ENCODE measurements at places on chromosomes 7 and 10. TPM values are rescaled to one million over a fixed set of nuclear protein-coding genes. Genes with fewer than 3 reads are reported as not detected.

GRCh38 chr10:123142701-123143161, 5.2 kb upstream of the HMX2 start:
- no peak for DNase-seq
- H3K4me3 ChIP-seq, result no peak overlapping the region
- H3K27me3 ChIP-seq, result peaks cover 100% of the 10 kb centered on the region
- no peak overlapping the region for H3K27ac ChIP-seq
- H3K4me1 ChIP-seq, result peaks cover 31% of the 10 kb centered on the region

Gene SEMA3D
- 1.4 TPM for total RNA-seq

- H3K27me3 ChIP-seq, result no peaks in the 10 kb centered on the region
- DNase-seq, result no peak
- H3K4me3 ChIP-seq, result no peak overlapping the region
These were observed 208.2 kb upstream of the PRPS1L1 start for GRCh38 chr7:18235819-18236218.

Gene TAC1
- total RNA-seq, result not detected

GRCh38 chr7:90920336-90920735, 324.2 kb downstream of the CDK14 start:
- no peak overlapping the region for H3K27ac ChIP-seq
- no peak for DNase-seq
- no peaks in the 10 kb centered on the region for H3K27me3 ChIP-seq
- H3K4me1 ChIP-seq, result no peaks in the 10 kb centered on the region
- H3K4me3 ChIP-seq, result no peak overlapping the region

Gene AKR1C4
- total RNA-seq, result not detected

DNA sequence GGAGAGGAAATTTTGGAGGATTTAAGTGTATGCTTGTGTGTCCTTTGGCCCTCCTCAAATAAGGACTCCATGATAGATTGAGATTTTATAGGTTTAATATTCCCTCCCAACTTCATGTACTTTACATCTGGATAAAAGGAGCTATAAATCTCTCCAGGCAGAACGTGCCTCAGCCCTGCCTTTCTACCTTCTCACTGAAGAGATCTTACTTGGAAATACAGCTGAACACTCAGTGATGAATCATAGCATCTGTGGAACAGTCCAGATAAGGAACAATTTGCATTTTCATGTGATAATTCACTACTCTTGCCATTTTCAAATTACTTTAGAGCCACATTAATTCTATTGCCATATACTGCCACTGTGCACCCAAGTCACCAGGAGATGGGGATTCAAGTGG, 364.6 kb upstream of the PODXL start:
- H3K27me3 ChIP-seq, result peaks cover 18% of the 10 kb centered on the region
- H3K4me1 ChIP-seq, result no peaks in the 10 kb centered on the region

GRCh38 chr7:43729214-43729923, at the start of gene COA1:
Gene COA1, minus strand, starts transcription at chr7:43729523. Its CDS starts 80,909 bp downstream, at chr7:43648614.
- no peaks in the 10 kb centered on the region for H3K36me3 ChIP-seq
- H3K4me3 ChIP-seq, result peak within 1 kb of the TSS; percentile 80
- H3K27me3 ChIP-seq, result no peaks in the 10 kb centered on the region
- H3K4me1 ChIP-seq, result peaks cover 14% of the 10 kb centered on the region

- no peaks in the 10 kb centered on the region for H3K27me3 ChIP-seq
- DNase-seq, result no peak
- no peak overlapping the region for H3K4me3 ChIP-seq
- no peak overlapping the region for H3K27ac ChIP-seq
- no peaks in the 10 kb centered on the region for H3K36me3 ChIP-seq
These were observed 249.3 kb downstream of the REEP3 start for GRCh38 chr10:63770523-63770922.

Gene CALHM3
- total RNA-seq, result not detected

Gene RHOBTB1
- 10.2 TPM for total RNA-seq

Gene GIMAP8
- total RNA-seq, result 13.8 TPM

Gene ODAD2
- total RNA-seq, result 0.57 TPM

DNA sequence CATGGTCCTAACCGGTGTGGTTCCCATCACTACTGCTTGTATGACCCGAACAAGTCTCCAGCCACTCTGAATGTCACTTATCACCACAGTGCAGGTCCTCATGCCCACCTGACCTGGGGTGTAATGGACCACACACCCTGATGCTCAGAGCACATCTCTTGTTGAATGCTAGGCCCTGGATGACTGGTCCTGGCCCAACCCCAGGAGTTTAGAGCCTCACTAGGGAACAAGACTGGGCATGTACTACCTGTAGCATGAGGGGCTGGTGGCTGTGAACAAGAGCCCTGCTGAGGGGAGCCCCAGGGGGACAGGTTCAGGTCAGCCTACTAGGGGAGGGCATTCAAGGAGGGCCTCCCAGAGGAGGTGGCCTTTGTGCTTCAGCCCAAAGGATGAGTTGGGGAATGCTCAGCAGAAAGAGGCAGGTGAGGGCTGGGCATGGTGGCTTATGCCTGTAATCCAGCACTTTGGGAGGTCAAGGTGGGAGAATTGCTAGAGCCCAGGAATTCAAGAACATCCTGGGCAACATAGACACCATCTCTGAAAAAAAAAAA, 31.2 kb downstream of the ZMIZ1 start:
- H3K36me3 ChIP-seq, result no peaks in the 10 kb centered on the region
- no peak overlapping the region for H3K4me3 ChIP-seq
- peaks cover 99% of the 10 kb centered on the region for H3K4me1 ChIP-seq
- no peak for DNase-seq
- H3K27me3 ChIP-seq, result no peaks in the 10 kb centered on the region

Gene CYP2C18
- total RNA-seq, result not detected

DNA sequence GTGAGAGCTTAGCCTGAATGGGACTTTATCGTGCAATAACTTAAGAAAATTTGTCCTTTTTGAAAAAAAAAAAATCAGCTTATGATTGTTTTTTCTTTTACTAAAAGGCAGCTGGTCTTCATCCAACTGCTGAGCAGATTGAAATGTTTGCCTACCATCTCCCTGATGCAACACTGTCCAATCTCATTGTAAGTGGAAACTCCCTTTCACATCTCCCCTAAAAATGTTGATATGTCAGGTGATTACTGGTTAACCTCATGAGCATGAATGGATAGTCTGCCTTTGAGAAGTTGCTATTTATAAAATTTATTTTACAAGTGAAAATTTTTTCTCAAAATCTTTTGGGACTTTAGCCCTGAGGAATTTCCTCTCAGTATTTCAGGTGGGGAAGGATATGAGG, 17.8 kb upstream of the HKDC1 start:
- H3K4me1 ChIP-seq, result peaks cover 5% of the 10 kb centered on the region
- DNase-seq, result no peak
- H3K27ac ChIP-seq, result no peak overlapping the region
- H3K36me3 ChIP-seq, result no peaks in the 10 kb centered on the region
- no peaks in the 10 kb centered on the region for H3K27me3 ChIP-seq

Gene RBP4
- 3.5 TPM for total RNA-seq

GRCh38 chr10:71063401-71063800, 149.0 kb upstream of the UNC5B start:
- peak overlapping the region; percentile 85 for H3K27ac ChIP-seq
- peaks cover 35% of the 10 kb centered on the region for H3K4me1 ChIP-seq
- H3K36me3 ChIP-seq, result no peaks in the 10 kb centered on the region

GRCh38 chr10:79191951-79192676, 123.3 kb downstream of the ZMIZ1 start:
- no peaks in the 10 kb centered on the region for H3K36me3 ChIP-seq
- peaks cover 80% of the 10 kb centered on the region for H3K4me1 ChIP-seq
- DNase-seq, result no peak
- H3K27me3 ChIP-seq, result no peaks in the 10 kb centered on the region
- H3K27ac ChIP-seq, result peak overlapping the region; percentile 61

- H3K4me3 ChIP-seq, result no peak overlapping the region
- H3K4me1 ChIP-seq, result peaks cover 78% of the 10 kb centered on the region
- H3K27me3 ChIP-seq, result no peaks in the 10 kb centered on the region
- H3K27ac ChIP-seq, result no peak overlapping the region
- no peak for DNase-seq
These were observed 44.3 kb downstream of the NOD1 start for GRCh38 chr7:30434140-30434799.

Gene ANLN
- 4.5 TPM for total RNA-seq

DNA sequence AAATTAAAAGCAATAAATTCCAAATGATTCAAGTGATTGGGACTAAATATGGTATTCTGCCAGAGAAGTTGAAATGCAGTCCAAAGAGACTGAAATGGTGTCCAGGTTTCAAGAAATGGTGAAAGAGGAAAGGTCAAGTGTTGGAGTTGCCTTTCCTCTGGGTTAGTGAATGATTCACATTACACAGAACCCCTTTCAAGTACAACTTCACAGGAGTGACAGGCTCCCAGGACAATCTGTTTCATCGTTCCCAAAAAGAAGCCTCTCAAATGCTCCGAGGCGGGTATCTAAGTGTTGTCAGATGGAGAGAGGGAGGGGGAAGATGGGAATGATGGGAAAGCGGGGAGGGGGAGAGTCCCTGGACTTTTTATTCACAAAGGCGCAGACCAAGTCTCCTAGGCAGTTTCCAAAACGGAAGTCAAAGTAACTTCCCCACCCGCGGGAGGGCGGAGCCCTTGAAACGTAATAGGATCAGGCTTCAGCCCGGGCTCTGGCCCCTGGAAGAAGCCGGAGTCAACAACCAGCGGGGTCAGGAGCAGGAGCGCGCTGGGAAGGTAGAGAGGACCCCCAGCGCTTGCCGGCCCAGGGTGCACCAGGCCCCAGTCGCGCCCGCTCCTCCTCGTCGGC, 754 bp downstream of the SLC25A13 start:
- peak overlapping the region; percentile 99 for H3K27ac ChIP-seq
- peaks cover 31% of the 10 kb centered on the region for H3K4me1 ChIP-seq
- peak; percentile 87 for DNase-seq
- H3K36me3 ChIP-seq, result no peaks in the 10 kb centered on the region
- no peaks in the 10 kb centered on the region for H3K27me3 ChIP-seq

- no peaks in the 10 kb centered on the region for H3K36me3 ChIP-seq
- no peak overlapping the region for H3K4me3 ChIP-seq
- no peak for DNase-seq
- H3K27me3 ChIP-seq, result peaks cover 23% of the 10 kb centered on the region
- H3K27ac ChIP-seq, result no peak overlapping the region
- peaks cover 3% of the 10 kb centered on the region for H3K4me1 ChIP-seq
These were observed 118.9 kb downstream of the APBB1IP start for GRCh38 chr10:26556748-26557640.

DNA sequence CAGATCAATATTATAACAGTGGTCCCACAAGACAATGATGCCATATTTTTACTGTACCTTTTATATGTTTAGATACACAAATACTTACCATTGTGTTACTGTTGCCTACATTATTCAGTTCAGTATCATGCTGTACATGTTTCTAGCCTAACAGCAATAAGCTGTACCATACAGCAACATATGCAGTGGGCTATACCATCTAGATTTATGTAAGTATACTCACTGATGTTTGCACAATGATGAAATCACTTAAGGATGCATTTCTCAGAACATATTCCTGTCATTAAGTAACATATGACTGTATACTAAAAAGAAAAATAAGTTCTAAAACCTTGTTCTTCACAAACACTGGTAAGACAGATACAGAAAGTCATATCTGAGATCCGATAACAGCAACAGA, 468.6 kb upstream of the SEMA3A start:
- no peak overlapping the region for H3K4me3 ChIP-seq
- H3K36me3 ChIP-seq, result no peaks in the 10 kb centered on the region
- no peaks in the 10 kb centered on the region for H3K4me1 ChIP-seq

DNA sequence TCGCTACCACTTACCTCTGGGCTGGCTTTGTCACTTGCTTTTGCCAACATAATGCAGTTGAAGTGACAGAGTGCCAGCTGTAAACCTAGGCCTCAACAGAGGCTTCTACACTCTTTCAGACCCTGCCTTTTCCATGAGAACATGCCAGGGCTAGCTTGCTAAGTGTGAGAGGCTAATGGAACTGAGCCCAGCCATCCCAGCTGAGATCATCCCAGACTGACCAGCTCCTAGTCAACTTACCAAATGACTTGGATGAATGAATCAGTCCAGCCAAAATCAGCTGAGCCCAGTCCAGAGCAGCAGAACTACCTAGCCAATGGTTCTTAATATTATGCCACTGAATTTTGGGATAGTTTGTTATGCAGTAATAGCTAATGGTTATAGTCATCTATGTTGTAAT, 34.7 kb upstream of the MKLN1 start:
- H3K27me3 ChIP-seq, result no peaks in the 10 kb centered on the region
- H3K27ac ChIP-seq, result no peak overlapping the region
- DNase-seq, result peak; percentile 33
- no peaks in the 10 kb centered on the region for H3K36me3 ChIP-seq
- peaks cover 14% of the 10 kb centered on the region for H3K4me1 ChIP-seq

DNA sequence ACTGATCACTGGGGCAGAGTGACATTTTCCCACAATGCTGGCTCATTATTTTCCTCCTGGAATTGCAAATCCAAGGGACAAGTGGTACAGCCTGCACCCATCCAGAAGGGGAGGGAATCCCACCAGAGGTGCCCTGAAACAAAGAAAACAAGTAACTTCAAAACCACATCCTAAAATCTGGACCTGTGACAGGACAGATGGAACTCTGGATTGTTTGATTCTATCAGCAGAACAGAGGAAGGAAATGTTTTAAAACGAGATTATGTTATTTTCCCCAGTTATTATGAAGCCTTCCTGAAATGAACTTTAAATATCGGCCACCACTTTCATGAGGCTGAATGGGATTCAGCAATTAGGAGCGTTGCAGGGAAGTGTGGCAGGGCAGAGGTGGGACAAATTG, 62.2 kb upstream of the ECHDC3 start:
- no peak overlapping the region for H3K4me3 ChIP-seq
- H3K27ac ChIP-seq, result no peak overlapping the region
- no peaks in the 10 kb centered on the region for H3K36me3 ChIP-seq
- no peaks in the 10 kb centered on the region for H3K27me3 ChIP-seq
- H3K4me1 ChIP-seq, result peaks cover 25% of the 10 kb centered on the region

Gene VGF
- total RNA-seq, result not detected

DNA sequence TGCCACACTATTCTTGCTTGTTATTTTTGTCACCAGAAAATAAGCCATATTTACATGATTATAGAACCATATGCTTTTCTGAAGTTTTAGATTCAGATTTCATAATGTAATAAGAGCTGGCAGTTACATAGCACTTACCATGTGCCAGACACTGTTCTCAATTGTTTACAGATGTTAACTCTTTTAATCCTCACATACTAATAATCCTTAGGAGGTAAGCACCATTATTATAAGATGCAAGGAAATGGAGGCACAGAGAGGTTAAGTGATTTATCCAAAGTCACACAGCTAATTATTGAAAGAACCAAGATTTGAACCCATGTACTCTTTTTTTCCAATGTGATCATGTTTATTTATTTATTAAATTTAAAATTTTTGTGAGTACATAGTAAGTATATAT, 57.2 kb downstream of the CREB5 start:
- H3K36me3 ChIP-seq, result no peaks in the 10 kb centered on the region
- no peaks in the 10 kb centered on the region for H3K27me3 ChIP-seq
- H3K4me1 ChIP-seq, result peaks cover 8% of the 10 kb centered on the region
- DNase-seq, result no peak

Gene CH25H
- total RNA-seq, result 0.88 TPM

GRCh38 chr7:43779045-43779812, 20.7 kb downstream of the BLVRA start:
- no peaks in the 10 kb centered on the region for H3K4me1 ChIP-seq
- DNase-seq, result no peak
- no peaks in the 10 kb centered on the region for H3K36me3 ChIP-seq
- H3K4me3 ChIP-seq, result no peak overlapping the region
- H3K27me3 ChIP-seq, result no peaks in the 10 kb centered on the region

Gene HOXA1
- not detected for total RNA-seq

Gene ADD3
- 90.7 TPM for total RNA-seq

Gene CRPPA
- total RNA-seq, result 8.1 TPM

Gene NPTX2
- 0.66 TPM for total RNA-seq

Gene ZFAND4
- total RNA-seq, result 9.5 TPM

- peaks cover 5% of the 10 kb centered on the region for H3K27me3 ChIP-seq
- no peak overlapping the region for H3K27ac ChIP-seq
- no peaks in the 10 kb centered on the region for H3K36me3 ChIP-seq
These were observed 302.5 kb downstream of the ACTR3B start for GRCh38 chr7:153061910-153062528.

Data from heart right ventricle (tissue), 16 donors.